ENCODE measurements at places on chromosomes 5 and 9. TPM values are rescaled to one million over a fixed set of nuclear protein-coding genes. Genes with fewer than 3 reads are reported as not detected.

Gene KCNN2
- 2.1 TPM for total RNA-seq

Gene SPATA31E1
- total RNA-seq: not detected

Gene CCNB1
- total RNA-seq: 5.3 TPM

DNA sequence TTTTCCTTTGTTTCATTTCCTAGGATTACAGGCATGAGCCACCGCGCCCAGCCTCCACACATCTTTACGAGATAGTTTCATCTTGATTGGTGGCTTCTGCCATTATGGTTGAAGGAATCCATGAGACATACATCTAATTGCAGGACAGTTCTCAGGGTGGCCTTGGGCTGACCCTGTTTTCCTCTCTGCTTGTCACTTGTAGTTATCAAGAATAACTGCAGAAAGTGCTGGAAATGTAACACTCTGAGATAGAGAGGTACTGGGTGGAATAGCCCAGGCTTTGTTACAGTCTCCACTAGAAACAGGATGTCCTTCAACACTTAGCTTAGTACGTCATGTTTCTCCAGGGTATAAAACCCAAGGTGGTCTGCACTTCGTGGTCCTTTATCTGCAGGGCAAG is 10.7 kb downstream of the UGT3A2 start:
- DNase-seq: no peak

DNA sequence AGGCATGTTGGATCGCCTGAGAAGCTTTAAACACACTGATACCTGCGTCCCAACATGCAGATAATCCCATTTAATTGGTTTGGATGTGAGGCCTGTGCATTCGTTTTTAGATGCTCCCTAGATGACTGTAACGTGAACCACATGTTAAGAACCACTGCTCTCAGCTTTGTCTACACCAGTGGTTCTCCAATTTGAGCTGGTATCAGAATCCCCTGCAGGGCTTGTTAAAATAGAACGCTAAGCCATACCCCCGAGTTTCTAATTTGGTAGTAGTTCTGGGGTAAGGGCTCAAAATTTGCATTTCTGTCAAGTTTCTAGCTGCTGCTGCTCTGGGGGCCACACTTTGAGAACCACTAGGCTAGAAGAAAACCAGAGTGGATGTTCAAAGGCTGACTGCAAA is 74.7 kb downstream of the S1PR3 start:
- DNase-seq: no peak

DNA sequence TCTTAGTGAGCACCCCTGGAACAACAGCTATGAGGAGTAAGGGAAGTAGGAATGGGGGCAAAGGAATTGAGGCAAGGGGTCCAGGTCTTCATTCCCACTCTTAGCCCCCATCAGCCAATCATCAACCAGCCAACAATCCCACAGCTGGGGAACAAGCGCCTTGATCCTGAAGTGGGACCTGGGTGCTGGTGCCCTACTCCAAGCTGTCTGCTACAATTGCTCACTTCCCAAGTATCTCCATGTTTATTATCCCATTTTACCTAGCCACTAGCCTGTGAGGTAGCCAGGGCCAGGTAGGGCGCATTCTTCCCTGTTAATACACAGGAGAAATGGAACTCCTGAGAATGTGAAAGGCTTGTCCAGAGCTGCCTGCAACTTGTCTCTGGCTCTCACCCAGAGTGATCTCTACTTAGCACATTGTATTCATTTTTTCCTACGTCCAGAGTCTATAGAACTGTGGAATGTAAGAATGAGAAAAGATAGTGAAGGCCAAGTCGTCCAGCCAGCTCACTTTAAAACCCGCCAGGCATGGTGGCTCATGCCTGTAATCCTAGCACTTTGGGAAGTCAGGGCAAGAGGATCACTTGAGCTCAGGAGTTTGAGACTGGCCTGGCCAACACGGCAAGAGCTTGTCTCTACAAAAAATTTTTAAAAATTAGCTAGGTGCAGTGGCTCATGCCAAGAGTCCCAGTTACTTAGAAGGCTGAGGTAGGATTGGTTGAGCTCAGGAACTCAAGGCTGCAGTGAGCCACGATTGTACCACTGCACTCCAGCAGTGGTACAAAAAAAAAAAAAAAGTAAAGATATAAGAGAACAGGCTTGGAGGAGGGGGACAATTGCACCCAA is 6.2 kb upstream of the DNAJC18 start:
- DNase-seq: no peak

DNA sequence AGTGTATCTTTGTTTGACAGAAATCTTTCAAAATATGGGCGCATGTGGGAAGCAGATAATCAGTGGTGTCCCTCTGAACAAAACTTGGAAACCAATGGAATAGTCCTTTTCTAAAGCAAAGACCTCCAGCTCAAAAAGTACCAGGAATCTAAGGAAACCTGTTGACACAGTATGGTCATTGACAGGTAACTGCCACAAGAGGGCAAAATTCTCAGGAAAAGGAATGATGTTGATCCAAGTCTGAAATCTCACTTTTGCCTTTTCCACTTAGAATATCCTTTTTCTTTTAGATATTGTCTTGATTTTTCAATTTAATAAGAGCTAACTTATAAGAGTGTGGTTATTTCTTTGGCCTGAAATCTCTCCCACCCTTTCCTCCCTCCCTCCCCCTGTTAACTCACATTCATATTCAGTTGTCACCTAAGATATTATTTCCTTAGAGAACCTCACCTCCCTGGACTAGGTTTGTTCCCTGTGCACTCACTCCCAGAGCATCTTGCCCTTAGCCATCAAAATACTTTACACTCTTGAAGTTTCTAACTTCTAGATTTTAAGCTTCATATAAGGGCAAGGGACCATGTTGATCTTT is 59.0 kb upstream of the BARX1 start:
- DNase-seq: no peak

DNA sequence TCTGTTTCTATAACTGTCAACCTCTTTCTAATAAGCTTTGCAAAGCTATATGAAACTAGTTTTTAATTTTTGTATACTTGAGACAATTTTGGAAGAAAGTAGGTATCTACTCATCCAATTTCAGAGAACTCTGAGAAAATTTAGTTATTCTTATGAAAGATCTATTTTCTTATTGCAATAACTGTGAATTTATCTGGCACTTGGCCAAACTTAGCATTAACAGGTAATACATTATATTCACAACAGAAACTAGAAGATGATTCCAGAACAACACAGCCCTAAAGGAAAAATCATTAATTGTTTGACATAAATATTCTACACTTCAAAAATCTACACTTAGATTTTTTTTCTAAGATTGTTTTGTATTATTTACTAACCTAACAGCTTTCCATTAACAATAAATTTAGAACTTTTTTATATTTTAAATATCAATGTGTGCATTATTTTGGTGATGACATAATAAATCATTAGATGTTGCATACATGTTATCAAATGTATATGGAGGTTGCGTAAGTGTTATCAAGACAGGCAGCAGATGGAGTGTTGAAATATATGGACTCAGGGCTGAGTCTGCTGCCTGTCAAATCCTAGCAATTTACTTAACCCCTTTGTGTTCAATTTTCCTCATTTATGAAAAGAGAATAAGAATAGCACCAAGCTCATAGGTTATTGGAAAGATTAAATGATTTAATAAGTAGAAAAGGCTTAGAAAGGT is 141.8 kb downstream of the MUSK start:
- DNase-seq: no peak

DNA sequence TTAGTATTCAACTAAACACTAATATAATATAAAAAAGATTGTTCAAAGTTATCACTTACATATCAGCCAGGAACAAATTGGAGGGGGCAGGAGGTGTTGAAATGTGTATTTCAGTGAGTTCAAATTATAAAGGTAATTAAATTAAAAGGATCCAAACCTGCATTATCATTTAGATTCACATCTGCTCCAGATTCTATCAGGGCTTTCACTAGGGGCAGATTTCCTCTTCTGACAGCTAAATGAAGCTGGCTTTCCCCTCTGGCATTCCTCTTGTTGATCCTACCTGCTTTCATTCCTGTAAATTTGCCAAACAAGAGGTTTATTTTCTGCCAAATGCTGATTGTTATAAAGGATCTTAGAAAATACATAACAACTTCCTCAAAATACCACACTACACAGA is 86.3 kb upstream of the GCNT4 start:
- no peak for DNase-seq

- no peak for DNase-seq
Measured at GRCh38 chr5:143695941-143696340, 116.0 kb upstream of the HMHB1 start.

- no peak for DNase-seq
Measured at GRCh38 chr5:10173716-10174115, 76.0 kb downstream of the ATPSCKMT start.

DNA sequence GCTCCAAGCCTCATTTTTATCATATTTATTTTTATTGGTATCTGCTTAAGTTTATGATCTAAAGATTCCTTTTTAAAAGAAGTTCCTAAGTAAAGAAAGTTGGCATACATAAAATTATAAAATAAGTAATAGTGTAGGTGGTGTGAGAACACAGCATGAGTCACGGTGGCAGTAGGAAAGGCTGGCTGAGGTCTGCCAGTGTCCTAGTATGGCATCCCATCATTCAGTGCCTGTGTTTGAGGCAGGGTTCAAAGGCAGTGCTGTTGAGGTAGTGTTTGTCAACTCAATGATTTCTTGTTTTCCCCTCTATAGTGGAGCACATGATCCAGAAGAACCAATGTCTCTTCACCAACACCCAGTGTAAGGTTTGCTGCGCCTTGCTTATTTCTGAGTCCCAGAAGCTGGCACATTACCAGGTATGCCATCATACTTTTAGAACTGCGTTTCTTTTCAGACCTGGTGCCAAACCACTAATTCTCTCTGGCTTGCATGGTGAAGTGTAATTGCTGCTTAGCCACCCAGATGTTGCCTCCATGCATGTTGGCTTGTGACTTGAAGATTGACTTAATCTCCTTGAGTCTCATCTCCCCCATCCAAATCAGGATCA is 18.4 kb downstream of the ZNF346 start:
- no peak for DNase-seq

DNA sequence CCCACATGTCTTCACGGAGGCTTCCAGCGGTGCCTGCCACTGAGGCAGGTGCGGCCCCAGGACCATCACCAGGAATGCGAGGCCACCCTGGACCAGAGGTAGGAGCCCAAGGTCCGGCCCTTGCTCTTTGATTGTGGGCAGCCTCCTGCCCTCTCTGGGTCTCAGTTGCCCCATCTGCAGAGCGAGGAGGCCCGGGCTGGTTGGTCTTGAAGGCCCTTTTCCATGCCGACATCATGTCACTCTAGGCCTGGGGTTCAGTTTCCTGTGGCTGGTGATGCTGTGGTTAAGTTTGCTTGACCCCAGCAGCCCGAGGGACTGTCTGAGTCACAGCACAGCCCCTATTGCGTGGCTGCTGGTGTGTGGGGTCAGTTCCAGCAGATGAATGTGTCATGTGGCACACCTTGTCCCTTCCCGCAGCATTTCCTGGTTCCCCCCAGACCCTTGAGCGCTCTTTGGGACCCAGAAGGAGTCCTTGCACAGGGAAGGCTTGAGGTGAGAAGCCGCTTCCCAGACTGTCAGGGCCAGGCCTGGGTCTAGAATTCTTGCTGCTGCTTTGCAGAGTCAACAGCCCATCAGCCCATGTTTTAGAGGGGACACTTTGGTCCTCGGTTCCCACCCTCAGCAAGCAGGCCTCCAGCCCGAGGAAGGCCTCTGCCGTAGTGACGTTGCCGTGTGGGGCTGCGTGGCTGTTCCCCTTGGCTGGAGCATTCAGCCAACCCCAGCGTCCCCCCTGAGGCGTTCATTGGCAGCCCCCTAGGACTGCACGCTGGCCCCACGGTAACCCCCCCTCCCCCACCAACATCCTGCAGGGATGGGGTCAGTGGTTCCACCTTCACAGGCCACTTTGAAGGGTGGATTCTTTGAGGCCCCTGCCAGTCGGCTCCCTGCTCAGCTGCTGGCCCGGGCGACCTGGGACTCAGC is 31.0 kb upstream of the HMCN2 start:
- DNase-seq: no peak

DNA sequence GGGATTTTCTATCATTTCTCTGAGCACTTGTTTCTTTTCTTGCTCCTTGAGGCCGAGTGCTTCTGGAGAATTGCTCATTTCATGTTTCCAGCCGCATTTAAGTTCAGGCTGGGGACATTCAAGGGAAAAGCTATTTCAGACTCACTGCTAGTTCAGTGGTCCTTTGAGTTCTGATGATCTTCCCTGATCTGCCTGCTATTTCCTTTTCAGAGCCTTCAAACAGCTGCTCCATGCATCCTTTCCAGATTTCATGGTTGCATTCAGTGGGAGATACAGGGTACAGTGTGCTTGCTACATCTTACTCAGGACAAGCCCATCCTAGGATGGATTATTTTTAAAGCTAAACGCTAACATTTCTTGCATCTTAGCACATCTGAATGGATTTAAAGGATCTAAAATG is 14.7 kb downstream of the NDUFS4 start:
- no peak for DNase-seq
